ENCODE measurements at places on chromosomes 6 and 20.

DNA sequence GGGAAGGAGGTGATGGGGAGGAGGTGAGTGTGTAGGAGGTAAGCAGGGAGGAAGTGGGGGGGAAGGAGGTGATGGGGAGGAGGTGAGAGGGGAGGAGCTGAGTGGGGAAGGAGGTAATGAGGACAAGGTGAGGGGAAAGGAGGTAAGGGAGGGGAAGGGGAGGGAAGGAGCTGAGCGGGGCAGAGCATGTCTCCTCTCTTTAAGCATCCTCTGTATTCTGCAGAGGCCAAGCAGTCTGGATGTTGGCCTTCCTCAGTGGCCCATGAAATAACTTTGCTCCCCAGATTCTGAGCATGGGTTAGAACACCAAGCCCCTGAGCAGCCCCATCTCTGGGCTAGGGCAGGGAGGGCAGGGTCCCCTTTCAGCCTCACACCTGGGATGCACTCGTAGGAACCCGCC lies 84.6 kb downstream of the EDN3 start:
- no peak for DNase-seq

GRCh38 chr20:33626190-33626589 lies 35.9 kb upstream of the C20orf144 start:
- no peak for DNase-seq

GRCh38 chr6:24882295-24882694 lies 53.5 kb downstream of the RIPOR2 start:
- DNase-seq, result no peak

- DNase-seq, result no peak
These were observed at the start of gene LHFPL5 for GRCh38 chr6:35804996-35805736. LHFPL5 (plus strand) TSS chr6:35805352; CDS start chr6:35805671, 319 bp downstream.

- DNase-seq, result no peak
These were observed 100.0 kb upstream of the TAB2 start for GRCh38 chr6:149217466-149217888.

DNA sequence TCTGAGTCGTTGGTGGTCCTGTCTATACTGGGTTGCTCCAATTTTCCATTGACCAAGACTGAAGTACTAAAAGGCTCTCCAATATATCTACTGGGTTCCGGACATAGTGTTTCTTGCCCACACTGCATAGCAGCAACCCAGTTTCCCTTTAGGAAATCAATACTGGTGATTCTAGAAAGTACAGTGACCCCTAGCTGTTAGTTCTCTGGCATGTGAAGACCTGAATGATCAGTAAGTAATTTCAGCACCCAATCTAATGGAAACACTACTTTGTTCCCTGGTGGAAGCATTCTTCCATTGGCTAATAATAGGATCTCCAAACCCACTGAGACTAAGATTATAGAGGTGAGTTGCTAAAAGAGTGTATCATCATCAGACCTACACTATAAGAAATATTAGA lies 40.8 kb upstream of the STMND1 start:
- no peak for DNase-seq

- DNase-seq, result no peak
These were observed 23.3 kb upstream of the OSTM1 start for GRCh38 chr6:108097882-108098281.

DNA sequence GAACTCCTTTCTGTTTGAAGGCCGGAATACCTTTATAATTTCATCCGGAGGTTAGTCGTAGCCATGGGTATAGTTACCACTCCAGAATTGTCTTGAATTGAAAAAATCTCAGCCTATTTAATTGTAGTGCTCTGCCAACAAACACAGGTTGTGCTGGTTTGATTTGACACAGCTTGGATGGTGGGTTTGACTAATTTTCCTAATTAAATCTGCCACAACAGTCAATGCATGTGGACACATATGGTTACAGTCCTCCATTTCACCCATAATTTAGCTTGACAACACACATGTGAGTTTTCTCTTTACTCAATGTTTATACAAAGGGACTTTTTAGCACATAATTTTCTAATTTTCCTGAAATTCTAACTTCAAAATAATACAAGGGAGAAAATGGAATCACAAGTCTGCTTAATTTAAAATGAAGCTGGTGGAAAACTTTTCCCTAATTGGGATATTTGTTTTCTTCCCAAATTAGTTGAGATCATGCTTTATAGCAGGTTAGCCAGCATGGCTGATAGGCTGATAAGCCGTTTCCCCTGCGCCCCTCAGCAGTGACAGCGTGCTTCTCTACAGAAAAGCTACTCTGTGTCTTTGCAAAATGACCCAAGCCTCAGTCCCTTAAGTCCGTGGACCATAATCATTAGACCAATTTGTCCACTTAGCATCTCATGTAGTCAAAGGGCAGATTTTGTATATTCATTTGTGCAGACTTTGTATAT lies 463.5 kb upstream of the FLRT3 start:
- DNase-seq, result no peak

DNA sequence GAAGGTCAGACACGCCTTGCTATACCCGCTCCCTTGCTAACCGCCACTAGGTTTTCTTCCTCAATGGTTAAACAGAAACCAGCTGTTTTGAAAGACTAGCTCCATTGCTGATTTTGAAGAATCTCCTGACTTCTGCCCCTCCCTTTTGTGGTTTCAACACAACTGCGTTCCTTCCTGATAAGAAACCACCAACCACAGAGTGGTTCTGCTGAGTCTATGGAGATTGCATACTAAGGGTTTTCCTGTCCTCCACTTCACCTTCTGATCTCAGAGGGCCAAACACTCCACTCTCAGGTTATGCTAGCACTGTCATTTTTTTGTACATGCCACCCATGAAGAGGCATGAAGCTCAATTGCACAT lies 207.9 kb downstream of the MYLK4 start:
- no peak for DNase-seq

- DNase-seq, result no peak
These were observed 563 bp downstream of the MGME1 start for GRCh38 chr20:17969278-17969883.

GRCh38 chr20:58327211-58327610 lies 17.7 kb downstream of the RAB22A start:
- no peak for DNase-seq

- DNase-seq, result no peak
These were observed 84.8 kb upstream of the MPC1 start for GRCh38 chr6:166467436-166468000.

DNA sequence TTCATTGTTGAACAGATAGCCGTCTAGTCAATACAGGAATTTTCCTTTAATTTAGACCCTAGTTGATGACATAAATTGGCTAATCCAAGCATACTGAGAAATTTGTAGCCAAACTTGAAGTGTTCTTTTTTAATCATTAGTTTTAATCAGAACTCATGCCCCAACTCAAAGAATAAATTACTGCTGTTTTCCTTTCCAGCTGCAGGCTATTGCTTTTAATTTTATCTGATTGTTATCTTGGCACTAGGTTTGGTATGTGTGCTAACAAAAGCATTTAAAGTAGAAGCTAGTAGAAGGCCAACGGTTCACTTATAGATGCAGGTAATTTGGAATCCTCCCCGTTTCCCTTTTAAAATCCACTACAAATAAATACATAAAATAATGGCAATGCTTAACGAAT lies 188.5 kb downstream of the CD109 start:
- no peak for DNase-seq

GRCh38 chr20:46690219-46691106 lies 1.2 kb upstream of the TP53RK start:
- DNase-seq, result no peak

DNA sequence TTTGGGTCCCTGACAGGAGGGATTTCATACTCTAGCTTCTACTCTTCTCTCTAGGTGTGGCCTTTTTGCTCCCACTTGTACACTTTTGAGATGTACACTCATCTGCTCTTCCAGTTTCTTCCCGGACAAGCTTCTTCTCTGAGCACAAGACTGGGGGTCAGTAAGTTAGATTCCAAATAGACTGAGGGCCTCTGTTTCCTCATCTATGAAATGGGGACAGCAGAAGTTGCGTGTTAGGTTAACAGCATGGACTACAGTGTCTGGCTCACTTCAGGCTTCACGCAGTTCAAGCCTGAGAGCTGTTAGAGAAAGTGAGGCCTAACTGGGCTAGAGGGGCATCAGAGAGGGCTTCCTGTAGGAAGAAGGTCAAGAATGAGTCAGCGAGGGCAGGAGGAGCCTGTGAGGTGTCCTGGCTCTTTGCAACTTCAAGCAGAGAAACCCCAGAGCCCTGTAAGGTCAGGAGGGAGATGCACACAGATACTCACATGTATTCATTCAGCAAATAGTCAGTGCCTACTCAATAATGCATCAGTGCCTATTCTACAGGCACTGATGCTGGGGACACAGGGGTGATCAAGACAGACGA lies 20.6 kb downstream of the XKR7 start:
- DNase-seq, result no peak

GRCh38 chr6:31568537-31568961 lies 3.5 kb upstream of the LTA start:
- DNase-seq, result no peak

DNA sequence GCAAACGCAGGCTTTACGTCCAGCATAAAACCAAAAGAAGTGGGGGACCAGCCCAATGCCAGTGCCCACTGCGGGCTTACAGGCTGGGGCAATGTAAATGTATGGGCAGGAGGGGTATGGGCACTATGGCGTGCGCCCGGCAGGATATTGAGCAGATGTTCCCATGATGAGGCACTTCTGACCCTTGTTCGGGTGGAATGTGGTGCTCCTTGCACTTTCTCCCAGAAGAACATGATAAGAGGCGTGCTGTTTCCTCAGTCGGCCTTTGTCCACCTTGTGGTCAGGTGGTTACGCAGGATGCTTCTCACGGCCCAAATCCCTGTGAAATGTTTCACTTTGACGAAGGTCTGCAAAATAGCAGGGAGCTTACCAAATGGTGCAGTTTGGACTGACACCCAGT lies 4.8 kb upstream of the GPR31 start:
- no peak for DNase-seq

All from nucleus accumbens (tissue), 56 donors.